CD4-positive, alpha-beta T cell treated with Interleukin-10 for 1 hour (primary cell): ENCODE measurements at places on chromosomes 11 and 22.

- no peak for DNase-seq
Measured at GRCh38 chr11:46712874-46713576, 6.0 kb upstream of the F2 start.

GRCh38 chr11:104338186-104338585 is 174.2 kb upstream of the PDGFD start:
- no peak for DNase-seq

GRCh38 chr11:58028687-58029411 is 1.9 kb upstream of the OR6Q1 start:
- no peak for DNase-seq

- peak; percentile 14 for DNase-seq
Measured at GRCh38 chr22:32144496-32145274, 14.4 kb downstream of the C22orf42 start.

DNA sequence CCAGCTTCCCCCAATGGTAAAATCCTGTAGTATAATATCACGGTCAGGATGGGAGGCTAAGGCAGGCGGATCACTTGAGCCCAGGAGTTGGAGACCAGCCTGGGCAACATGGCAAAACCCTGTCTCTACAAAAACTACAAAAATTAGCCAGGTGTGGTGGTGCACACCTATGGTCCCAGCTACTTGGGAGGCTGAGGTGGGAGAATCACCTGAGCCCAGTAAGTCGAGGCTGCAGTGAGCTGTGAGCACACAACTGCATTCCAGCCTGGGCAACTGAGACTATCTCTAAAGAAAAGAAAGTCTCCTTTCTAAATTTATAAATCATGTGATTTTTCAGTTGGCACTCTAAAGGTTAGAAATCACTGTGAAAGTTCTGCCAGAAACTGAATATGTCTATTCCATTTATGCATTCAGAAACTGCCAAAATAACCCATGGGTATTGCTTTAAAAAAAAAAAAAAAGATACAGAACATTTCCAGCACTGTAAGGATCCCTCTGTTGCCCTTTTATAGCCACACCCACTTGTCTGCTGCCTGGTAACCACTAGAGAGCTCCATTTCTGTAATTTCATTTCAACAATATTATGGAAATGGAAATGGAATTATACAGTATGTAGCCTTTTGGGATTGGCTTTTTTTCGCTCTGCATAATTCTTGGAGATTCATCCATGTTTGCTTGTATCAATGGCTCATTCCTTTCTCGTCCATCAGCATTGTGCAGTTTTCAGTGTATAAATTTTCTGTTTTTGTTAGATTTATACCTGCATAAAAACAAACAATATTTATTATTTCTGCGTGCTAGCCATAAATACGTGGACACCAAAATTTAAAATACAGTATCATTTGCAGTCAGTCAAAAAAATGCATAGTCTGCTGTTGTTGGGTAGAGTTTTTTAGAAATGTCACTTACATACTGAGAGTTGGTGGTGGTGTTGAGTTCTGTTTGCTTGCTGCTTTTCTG is 9.4 kb downstream of the CDC45 start:
- no peak for DNase-seq

GRCh38 chr11:102287964-102288724 is 29.1 kb upstream of the BIRC3 start:
- DNase-seq, result peak; percentile 82

DNA sequence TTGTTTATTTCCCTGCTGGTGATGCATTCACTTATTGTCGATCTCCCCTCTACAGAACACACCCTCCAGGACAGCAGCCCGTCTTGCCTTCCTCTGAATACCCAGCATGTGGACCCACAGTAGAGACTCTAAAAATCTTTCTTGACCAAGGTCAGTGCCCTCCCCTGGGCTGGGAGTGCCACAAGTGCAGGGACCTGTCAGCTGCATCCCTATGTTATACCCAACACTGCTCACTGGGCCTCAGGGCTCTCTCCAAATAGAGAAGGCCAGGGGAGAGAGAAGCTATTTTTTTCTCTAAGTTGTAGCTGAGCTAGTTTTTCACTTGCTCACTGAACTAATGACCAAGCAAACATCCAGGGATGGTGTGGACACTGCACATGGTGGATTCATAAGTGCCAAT is 9.8 kb downstream of the KCNJ1 start:
- no peak for DNase-seq

DNA sequence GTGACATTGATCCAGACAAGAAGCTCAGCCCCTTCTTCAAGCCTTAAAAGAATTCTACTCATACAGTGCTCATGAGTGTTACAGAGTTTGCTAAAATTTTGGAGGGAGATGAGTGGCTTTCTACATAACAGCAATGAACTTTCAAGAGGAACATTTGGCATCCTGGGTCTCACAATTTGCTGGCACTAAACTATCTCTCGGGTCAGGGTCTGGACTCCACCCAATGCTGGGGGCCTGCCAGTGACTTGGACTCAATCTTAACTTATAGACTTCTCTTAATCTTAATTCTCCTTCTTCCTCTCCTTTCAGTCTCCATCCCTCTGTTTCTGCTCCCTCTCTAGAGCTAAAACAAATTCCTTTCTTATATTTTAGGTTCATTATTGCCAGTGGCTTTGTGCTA is 317.9 kb downstream of the TMEM135 start:
- no peak for DNase-seq

DNA sequence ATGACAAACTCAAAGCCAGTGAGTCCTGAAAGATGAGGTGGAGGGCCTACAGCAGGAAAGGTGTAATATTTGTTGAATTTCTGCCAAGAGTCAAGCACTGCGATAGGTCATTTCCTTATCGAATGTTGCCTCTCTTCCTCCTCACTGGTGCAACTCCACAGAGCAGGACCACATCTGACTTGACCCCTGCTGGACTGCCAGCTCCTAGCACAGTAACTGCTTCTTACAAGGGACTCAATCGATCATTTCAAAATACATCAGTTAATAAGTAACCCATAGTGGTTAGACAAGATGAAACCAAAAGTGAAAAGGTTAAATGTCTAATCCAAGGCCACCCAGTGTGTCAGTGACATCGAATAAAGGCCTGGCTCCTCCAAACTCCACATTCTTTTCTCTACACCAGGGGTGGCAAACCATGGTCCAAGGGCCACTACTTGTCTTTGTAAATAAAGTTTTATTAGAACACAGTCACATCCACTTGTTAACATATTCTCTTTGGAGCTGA is 98.5 kb upstream of the CSNK2A3 start:
- DNase-seq, result no peak

GRCh38 chr11:73379189-73379880 is 3.1 kb downstream of the RELT start:
- DNase-seq, result no peak

- DNase-seq, result no peak
Measured at GRCh38 chr22:38051261-38051660, 5.9 kb upstream of the PICK1 start.

GRCh38 chr11:73784734-73785133 is 2.9 kb upstream of the MRPL48 start:
- no peak for DNase-seq

DNA sequence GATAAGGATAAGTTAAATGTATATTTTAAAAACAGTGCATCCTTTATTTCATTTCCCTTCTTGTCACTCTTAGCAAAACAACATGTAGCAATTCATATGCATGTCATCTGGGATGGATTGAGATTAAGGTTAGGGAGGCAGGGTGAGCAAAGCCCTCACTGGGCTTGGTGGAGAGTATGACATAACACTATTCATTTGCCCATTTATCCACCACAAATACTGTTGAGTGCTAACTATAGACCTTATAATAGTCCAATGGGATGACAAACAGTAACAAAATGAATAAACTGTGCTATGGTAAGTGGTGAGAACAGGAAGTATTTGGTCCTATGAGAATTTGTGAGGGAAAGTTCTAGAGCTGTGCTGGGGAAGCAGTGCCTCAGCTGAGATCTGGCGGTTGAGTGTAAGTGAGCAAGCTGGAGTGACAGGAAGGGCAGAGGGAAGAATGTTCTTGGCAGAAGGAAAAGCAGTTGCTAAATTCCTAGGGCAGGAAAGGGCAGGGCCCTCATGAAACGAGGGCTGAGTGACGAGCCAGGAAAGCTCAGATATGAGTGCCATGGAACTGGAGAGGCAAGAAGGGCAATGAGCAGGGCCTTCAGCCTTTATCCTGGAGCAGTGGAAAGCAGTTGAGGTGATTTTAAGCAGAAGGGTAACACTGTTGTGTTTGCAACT is 6.7 kb downstream of the HSD17B12 start:
- DNase-seq, result no peak

DNA sequence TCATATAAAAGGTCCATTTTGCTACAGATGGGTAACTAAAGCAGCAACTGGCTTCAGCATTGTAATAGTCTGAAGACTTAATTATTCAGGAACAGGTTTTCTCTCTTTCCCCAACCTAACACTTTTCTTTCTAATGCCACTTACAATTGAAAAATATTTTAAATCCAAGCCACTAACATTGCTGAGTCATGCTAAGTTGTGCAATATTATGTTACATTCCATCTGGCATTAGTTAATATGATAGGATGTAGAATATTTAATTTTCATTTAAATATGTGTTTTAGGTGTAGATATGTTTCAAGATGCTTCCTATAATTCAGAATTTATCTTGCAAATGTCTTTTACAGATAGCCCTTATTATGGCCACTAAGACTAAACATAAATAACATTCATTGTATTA is 98.6 kb downstream of the KIF18A start:
- no peak for DNase-seq

DNA sequence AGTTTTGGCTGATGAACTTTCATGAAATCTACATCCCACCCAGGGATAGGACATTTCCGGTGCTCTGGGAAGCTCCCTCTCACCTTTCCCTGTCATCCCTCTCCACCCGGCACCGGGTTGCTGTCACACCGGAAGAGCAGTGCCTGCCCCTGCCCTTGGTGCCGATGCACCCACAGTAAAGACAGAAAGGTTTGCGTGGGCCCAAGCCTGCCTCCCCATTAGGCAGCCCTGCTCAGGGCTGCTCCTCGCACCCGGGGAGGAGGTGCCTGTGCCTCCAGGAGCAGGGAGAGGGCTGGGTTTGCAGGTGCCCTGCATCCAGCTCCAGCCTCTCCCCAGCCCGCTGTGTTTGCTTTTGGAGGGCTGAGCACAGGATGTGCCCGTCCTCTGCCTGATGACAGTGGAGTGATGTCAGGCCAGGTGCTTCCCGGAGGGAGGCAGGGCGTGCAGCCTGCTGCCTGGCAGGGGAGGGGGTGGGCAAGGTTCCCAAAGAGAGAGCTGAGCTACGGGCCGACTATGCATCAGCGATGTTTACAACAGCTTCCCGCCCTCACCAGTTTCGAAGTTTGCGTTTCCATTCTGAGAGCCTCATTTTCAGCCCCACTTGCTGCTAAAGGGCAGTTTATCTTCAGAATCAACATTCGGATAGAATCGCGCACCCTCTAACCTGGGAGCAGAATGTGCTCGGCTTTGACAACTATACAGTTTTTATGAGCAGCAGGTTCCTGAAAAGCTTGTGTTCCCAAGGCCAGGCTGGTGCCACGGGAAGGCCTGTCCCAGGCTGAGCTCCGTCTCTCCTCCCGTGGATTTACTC is 83.2 kb upstream of the CLDN5 start:
- DNase-seq, result peak; percentile 51
